ENCODE measurements at places on chromosomes 3 and 15.

DNA sequence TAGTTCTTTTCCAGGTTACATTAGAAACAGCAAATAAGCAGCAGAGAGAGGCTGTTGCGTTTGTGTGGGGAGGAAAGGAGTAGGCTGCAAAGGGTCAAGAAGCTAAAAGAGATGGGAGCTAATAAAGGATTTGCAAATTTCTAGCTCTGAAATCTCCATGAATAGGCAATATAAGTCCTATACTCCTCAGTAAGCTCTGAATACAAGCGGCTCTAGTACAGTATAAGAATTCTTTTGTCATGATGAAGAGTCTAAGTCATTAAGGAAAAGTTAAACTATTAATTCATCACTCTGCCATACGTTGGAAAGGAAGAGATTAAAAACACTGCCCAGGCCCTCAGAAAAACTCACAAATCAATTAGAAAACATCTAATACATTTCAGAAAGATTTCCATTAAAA is 59.3 kb downstream of the CEP152 start:
- DNase-seq = no peak

GRCh38 chr3:100496711-100497261 is 4.4 kb downstream of the TMEM45A start:
- no peak for DNase-seq

DNA sequence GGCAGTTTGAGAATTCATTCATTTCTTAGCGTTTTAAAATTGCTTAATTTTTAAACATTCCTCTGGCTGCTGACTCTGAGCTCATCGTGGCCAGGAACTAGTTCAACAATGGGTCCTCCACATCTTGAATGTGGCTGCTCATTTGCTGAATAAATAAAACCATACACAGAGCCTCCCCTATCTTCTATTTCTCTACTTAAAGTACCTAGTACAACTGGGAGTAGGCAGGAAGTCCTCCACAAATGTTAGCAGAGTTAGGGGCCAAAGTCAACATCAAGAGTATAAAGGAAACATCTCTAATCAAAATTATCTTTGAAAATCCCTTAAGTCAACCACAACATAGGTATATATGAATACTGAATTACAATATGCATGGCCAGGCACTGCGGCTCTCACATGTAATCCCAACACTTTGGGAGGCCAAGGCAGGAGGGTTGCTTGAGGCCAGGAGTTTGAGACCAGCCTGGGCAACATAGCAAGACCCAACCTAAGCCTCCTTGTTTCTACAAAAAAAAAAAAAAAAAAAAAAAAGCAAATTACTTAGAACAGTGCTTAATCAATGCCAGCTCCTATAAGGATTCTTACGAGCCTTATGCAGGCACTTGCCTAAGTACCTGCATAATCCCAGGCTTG is 57.5 kb upstream of the LMOD3 start:
- no peak for DNase-seq

DNA sequence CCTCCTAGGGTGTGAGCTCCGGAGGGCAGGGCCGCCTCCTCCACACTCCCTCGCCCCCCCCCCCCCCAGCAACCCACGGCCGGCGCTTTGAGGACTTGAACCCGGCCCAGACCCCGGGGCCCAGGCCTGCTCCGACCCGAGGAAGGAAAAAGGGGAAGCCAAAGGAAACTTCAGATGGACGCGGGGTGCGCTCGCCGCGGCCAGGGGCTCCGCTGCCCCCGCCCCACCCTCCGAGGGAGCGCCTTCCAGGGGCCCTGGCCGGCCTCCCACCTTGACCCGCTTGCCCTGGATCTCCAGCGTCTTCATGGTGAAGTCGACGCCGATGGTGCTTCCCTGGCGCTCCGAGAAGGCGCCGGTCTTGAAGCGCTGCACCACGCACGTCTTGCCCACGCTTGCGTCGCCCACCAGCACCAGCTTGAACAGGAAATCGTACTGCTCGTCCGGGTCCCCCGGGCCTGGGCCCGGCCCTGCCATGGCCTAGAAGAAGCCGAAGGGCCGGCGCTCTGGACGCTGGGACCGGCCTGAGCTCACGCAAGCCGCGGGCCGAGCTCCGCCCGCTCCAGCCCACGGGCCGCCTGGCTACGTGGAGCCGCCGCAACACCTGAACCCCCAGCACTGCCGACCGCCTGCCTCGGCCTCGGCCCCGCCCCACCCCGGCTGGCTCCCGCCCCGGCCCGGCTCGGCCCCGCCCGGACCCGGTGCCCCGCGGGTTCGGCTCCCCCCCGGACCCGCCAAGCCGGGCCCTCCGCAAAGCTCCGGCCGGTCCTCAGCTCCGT is 400 bp downstream of the RAB43 start:
- peak; percentile 45 for DNase-seq

- no peak for DNase-seq
Observed at GRCh38 chr15:51382787-51383186, 41.3 kb downstream of the GLDN start.

GRCh38 chr3:62090066-62090465 is 283.3 kb downstream of the FEZF2 start:
- no peak for DNase-seq

- DNase-seq = no peak
Observed at GRCh38 chr15:63488398-63488960, 15.9 kb upstream of the USP3 start.

DNA sequence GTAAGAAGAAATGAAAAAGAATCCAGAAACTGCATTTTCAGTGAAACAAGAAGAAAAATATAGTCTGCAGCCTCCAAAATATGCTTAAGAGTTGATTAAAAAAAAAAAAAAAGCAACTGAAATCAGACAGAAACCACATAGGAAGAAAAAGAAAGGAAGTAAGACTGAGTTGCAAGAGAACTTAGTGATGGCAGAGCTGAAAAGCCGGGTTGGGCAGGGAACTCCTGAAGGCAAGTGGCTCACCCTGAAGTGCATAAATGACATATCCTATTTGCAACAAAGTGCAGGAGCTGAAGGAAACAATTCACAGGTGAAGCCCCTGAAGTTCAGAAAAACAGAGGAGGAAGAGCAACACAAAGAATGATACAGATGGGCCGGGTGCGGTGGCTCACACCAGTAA is 108.8 kb upstream of the SLC25A36 start:
- no peak for DNase-seq

DNA sequence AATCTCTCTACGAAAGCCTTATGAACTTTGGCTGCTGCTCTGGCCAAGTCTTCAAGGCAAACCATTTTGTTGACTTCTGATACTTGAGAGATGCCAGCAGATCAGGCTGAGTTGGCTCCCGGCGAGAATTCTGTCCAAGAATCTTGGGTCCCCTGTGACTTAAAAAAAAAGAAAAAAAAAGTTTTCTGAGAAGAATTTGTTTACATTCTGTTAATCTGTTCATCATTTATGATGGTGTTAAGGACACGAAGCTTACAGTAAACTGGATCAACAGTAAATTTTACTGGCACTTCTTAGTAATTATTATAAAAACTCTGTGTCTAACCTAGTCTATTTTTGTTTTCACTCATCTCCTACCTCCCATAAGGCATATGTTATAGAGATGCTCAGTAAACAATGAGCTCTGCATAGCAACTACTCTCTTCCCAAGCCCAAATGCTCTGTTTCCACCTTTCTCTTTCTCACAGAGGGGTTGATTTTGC is 320.9 kb upstream of the RASGRP1 start:
- DNase-seq = no peak

- no peak for DNase-seq
Observed at GRCh38 chr3:120470870-120471269, 20.1 kb upstream of the FSTL1 start.

DNA sequence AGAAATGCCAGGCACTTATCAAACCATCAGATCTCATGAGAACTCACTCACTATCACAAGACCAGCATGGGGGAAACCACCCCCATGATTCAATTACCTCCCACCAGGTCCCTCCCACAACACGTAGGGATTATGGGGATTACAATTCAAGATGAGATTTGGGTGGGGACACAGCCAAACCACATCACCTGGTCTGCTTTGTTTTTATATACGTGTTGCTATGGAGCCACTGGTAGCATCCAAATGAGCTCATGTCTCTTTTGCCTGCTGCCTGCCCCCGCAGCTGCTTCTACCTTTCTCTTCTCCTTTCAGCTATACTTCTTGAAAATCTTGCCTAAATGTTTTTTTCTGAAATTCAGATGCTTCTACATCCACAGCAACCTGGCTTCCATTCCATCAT is 26.8 kb upstream of the PCOLCE2 start:
- no peak for DNase-seq

- DNase-seq = no peak
Observed at GRCh38 chr15:101580431-101580830, 71.8 kb downstream of the TM2D3 start.

GRCh38 chr3:28326458-28326926 is 22.0 kb upstream of the ZCWPW2 start:
- no peak for DNase-seq

DNA sequence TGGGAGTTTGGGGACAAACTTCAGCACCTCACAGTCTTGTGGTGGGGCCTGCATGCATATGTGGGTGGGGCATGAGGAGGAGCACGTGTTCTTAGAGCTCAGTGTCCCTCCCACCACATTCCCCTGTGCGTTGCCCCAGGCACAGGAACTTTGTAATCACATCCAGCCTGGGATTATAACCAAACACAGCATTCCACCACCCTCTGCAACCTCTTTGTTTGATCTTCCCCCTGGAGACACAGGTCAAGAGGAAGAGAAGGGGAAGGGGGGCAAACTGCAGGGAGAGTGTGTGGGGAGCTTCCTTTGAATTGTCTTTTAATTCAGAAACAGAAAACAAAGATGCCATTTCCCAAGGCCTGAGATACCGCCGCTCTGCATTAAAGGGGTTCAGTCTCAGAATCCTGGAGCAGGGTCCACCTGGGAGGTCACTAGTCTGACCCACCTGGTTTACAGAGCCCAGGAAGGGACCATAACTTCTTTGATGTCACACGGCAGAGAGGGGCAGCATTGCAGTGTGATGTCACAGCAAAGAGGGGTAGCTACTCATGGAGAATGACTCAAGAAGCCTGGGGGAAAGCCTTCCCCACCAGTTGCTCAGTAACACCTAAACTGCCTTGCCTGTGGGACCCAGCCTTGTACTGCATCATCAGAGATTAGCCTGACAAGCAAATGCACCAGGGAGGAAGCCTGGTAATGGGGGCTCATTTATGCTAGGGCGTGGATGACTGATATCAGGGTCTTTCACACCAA is 106.3 kb upstream of the RNU6-1 start:
- DNase-seq = no peak

- no peak for DNase-seq
Observed at GRCh38 chr15:67997996-67998395, 56.1 kb upstream of the PIAS1 start.

DNA sequence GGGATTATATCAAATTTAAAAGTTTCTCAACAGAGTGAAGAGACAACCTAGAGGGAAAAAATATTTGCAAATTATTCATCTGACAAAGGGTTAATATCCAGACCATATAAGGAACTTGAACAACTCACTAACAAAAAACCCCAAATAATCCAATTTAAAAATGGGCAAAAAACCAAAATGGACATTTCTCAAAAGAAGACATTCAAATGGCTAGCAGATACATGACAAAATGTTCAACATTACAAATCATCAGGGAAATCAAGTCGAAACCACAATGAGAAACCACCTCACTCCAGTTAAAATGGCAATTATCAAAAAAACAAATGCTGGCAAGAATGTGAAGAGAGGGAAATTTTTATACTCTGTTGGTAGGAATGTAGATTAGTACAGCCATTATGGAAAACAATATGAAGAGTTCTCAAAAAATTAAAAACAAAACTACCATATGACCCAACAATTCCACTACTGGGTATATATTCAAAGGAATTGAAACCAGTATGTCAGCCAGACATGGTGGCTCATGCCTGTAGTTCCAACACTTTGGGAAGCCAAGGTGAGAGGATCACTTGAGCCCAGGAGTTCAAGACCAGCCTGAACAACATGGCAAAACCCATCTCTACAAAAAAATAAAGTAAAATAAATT is 88.5 kb downstream of the CSNK1G1 start:
- DNase-seq = no peak

DNA sequence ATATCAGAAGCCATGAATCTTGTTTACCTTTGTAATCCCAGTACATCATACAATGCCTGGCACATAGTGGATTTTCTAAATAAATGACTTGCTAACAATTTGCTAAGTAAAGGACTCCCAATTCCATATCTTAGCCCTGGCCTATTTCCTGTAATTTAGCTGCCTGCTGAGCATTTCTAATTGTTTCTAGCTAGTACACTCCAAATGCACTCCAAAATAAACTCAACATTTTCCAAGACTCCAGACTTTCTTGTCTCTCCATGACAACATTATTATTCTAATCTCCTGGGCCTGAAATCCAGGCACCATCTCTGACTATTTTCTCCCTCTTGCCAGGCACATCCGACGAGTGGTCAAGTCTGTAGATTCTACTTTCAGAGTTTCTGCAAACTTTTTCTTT is 773.5 kb downstream of the SQOR start:
- no peak for DNase-seq

- peak; percentile 11 for DNase-seq
Observed at GRCh38 chr15:88450125-88450798, 16.9 kb downstream of the MRPL46 start.

DNA sequence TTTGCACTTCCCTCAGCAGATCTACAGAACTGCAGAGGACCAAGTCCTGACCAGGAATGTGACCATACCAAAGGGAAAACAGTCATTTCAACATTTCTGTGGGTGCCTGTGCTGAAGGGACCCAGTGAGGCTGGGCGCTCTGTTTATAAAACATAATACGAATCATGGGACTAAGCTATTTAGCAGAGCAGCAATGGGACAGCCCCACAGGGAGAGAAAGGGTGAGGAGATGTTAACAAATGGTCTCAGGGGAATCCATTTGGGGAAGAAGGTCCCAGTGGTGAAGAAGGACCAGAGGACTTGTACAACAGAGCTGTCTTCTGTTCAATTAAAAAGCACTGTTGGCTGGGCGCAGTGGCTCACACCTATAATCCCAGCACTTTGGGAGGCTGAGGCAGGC is 1025.4 kb downstream of the FHIT start:
- no peak for DNase-seq

GRCh38 chr15:34364041-34364440 is 3.0 kb downstream of the LPCAT4 start:
- no peak for DNase-seq

- DNase-seq = no peak
Observed at GRCh38 chr3:69051756-69052471, at the start of gene TMF1. TMF1 (minus strand) TSS chr3:69052333; CDS start chr3:69052086, 247 bp downstream.

- no peak for DNase-seq
Observed at GRCh38 chr3:165669967-165670366, 167.3 kb downstream of the BCHE start.

- DNase-seq = no peak
Observed at GRCh38 chr3:12729051-12729651, 29.9 kb downstream of the TMEM40 start.

DNA sequence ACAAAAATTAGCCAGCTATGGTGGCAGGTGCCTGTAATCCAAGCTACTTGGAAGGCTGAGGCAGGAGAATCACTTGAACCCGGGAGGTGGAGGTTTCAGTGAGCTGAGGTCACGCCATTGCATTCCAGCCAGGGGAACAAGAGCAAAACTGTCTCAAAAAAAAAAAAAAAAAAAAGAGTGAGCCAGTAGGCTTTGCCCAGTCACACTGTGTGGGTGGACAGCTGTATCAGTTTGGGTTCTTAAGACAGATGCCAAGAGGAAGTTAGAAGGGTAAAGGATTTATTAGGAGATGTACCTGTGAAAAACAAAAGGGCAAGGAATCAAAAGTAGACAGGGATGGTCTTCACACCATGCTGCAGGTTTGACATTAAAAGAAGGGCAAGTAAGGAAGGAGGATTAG is 86.1 kb upstream of the CGNL1 start:
- DNase-seq = no peak
